ENCODE measurements at places on chromosomes 13 and 19. TPM values are rescaled to one million over a fixed set of nuclear protein-coding genes. Genes with fewer than 3 reads are reported as not detected.

Gene CGB8
- not detected for total RNA-seq

Gene LAIR1
- total RNA-seq = not detected

Gene NTN5
- total RNA-seq = not detected

Gene ZNF93
- 3.4 TPM for total RNA-seq

Gene SLC7A10
- total RNA-seq = not detected

Gene CELF5
- total RNA-seq = 0.11 TPM

Gene ZSCAN4
- not detected for total RNA-seq

Gene ZNF607
- total RNA-seq = 1.7 TPM

Gene ADM5
- total RNA-seq = 0.52 TPM

Gene CARS2
- total RNA-seq = 32.5 TPM

Gene OVOL3
- not detected for total RNA-seq

Gene ZNF71
- total RNA-seq = 10.3 TPM

Gene IGFL3
- not detected for total RNA-seq

Gene GSX1
- total RNA-seq = not detected

All from dermis lymphatic vessel endothelial cell (primary cell).